T-cell (primary cell): ENCODE measurements at places on chromosomes 4 and X. TPM values are rescaled to one million over a fixed set of nuclear protein-coding genes. Genes with fewer than 3 reads are reported as not detected.

IGFBP7 gene
- total RNA-seq = 1.9 TPM

CRMP1 gene
- total RNA-seq = 0.28 TPM

GLRA2 gene
- total RNA-seq = not detected

OPN1MW gene
- total RNA-seq = not detected

TAF7L gene
- not detected for total RNA-seq

KCTD8 gene
- not detected for total RNA-seq

SLC6A14 gene
- 0.06 TPM for total RNA-seq

USP17L15 gene
- 0.20 TPM for total RNA-seq

TET2 gene
- total RNA-seq = 17.0 TPM

NLGN3 gene
- 2.9 TPM for total RNA-seq

DNA sequence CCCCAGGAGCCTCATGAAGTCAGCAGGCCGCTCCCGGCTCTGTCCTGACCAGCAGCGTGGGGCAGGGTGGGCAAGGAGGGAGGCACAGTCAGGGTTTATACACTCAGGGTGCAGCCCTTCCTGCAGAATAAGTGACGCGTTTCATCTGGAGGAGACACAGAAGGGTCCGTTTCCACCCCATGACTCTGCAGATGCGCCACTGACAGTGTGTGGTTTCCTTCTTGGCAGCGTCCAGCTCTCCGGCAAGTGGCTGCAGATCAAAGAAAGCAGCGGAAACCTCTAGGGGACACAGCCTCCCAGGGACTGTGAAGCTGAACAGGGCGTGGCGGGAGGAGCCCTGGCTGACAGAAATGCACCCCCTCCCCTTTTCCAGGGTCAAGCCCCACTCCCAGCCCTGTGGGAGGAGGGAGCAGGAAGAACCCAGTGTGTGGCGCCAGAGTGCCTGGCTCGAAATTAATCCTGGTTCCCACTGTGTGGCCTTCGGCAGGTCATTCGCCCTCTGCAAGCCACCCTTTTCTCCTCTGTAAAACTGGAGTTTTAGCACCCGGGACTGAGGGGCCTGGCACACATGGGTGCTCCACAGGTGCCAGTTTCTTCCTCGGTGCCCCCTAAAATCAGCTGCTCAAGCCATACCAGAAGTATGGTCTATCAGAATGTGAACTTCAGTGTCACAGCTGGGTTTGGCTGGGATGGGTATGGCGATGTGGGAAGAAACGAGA is 17.3 kb upstream of the TBC1D14 start:
- DNase-seq = no peak

- DNase-seq = no peak
These were observed 402.8 kb upstream of the NWD2 start for GRCh38 chr4:36841583-36842326.

- DNase-seq = no peak
These were observed 33.1 kb upstream of the EFNB1 start for GRCh38 chrX:68795741-68796140.

- no peak for DNase-seq
These were observed 134.4 kb downstream of the MAD2L1 start for GRCh38 chr4:119932277-119932676.

GRCh38 chr4:139858436-139859205 is 193.0 kb downstream of the MGST2 start:
- no peak for DNase-seq

DNA sequence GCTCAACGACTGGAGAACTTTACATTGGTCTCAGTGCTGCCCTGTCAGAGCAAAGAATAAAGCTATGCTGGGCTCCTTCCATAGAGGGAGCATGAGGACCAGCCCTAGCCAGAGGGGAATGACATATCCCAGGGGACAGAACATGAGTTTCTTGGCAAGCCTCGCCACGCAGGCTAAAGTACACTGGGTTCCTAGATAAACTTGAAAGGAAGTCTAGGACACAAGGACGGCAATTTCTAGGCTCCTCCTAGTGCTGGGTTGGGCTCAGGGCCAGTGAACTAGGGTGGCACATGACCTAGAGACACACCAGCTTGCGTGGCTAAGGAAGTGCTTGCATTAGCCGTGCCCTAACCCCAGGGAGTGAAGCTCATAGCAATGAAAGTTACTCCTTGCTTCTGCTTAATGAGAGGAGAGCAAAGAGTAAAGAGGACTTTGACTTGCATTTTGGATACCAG is 141.0 kb downstream of the MAB21L2 start:
- DNase-seq = no peak

- DNase-seq = no peak
These were observed 30.1 kb upstream of the ANAPC4 start for GRCh38 chr4:25346913-25347312.

- DNase-seq = no peak
These were observed 17.7 kb upstream of the AP1AR start for GRCh38 chr4:112213856-112214255.

DNA sequence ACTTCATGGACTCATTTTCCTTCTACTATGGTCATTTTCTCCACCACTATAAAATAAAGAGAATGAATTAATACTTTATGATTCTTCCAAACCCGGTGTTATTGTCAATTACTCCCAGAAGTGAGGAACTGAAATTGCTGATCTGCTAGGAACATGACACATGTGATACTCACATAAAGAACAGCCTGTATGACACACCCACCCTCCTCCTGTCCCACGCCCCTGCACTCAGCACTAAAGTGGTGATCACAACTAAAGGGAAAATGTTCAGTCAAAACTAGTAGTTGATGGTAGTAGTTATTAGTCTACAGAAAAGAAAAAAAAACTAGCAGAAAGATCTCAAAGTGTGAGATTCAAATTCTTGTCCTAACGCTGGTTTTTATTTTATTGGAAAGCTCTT is 1508.3 kb downstream of the RAPGEF2 start:
- no peak for DNase-seq

DNA sequence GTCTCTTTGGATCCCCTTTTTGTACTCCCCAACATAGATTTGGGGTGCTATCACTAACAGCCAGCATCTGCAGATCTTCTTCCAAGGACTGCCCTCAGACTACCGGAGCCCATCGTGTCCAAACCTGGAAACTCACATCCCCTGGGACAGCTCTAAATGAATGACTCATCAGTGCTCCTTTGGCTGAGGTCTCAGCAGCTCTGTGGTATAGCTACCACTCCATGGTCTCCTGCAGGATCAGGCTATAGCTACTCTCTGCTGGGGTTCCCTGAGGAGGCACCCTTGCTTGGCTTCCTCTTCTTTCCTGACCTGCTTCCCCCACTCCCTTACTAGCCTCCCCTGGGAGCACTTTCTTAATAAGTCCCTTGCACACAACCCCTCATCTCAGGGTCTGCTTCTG is 97.5 kb upstream of the PRPS2 start:
- no peak for DNase-seq

- DNase-seq = no peak
These were observed 22.5 kb upstream of the GPC4 start for GRCh38 chrX:133437766-133438165.

GRCh38 chr4:173242466-173243250 is 74.0 kb downstream of the GALNT7 start:
- no peak for DNase-seq

- DNase-seq = no peak
These were observed 18.6 kb upstream of the SETD7 start for GRCh38 chr4:139574641-139575040.

GRCh38 chrX:15808254-15808653 is 18.0 kb downstream of the ZRSR2 start:
- DNase-seq = no peak

GRCh38 chr4:8556341-8557150 is 23.6 kb upstream of the GPR78 start:
- DNase-seq = no peak

GRCh38 chr4:150493851-150494250 is 88.1 kb upstream of the MAB21L2 start:
- no peak for DNase-seq

DNA sequence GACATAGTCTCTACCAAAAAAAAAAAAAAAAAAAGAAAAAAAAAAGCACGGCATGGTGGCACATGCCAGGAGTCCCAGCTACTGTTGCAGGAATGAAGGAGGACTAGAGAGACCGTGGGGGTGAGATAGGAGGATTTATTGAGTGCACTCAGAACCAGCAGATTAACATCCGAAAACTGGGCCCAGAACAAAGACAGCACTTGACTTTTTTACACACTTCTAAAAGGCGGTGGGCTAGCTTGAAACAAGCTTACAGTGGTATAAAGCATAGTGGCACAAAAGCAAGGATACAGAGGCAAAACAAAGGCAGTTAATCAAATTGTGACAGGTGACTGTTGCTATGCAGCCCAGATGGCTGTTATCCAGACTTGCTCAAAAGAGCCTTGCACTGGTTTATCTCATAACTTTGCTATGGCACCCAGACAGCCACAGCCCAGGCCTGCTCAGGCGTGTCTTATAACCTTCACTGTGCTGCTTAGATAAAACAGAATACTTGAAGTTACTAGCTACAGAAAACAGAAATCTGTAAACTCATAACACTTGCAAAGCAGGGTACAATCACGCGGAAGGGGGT is 9.9 kb upstream of the PI4K2B start:
- DNase-seq = no peak

- DNase-seq = no peak
These were observed 166.8 kb downstream of the BTC start for GRCh38 chr4:74627504-74627903.

GRCh38 chr4:105148776-105149175 is 2.1 kb downstream of the TET2 start:
- DNase-seq = no peak

- DNase-seq = no peak
These were observed 46.8 kb downstream of the CENPVL3 start for GRCh38 chrX:51571874-51572273.

GRCh38 chr4:108272046-108272445 is 103.3 kb upstream of the LEF1 start:
- no peak for DNase-seq

DNA sequence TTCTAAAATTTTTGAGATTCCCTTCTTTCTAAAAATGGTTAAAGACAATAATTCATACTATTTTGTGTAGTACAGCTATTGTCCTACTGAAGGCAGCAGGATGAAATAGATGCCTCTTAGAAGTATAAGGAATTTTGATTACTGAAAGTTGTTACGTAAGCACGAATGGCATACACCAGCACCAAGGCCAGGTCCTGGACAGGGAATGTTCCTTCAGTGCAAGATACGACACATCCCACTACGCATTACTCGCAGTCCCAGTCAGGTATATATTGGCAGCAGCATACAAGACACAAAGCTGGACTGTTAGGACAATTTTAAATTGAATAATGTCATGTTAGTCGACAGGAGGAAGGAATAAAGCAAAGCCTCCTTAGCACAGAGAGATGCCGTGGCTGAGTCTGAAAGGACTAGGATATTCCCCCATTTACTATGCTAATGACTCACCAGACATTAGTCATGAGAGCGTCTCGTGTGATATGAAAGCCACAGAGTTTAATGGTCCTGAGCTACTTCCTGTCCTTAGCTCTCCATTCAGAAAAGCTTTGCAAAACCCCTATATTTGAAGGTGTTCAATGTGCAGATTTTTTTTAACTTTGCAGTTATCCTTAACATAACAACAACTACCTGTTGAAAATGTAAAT is 504.3 kb downstream of the FAM133A start:
- no peak for DNase-seq
